Lung (tissue), 17 donors: ENCODE measurements at places on chromosomes 2 and 18.

DNA sequence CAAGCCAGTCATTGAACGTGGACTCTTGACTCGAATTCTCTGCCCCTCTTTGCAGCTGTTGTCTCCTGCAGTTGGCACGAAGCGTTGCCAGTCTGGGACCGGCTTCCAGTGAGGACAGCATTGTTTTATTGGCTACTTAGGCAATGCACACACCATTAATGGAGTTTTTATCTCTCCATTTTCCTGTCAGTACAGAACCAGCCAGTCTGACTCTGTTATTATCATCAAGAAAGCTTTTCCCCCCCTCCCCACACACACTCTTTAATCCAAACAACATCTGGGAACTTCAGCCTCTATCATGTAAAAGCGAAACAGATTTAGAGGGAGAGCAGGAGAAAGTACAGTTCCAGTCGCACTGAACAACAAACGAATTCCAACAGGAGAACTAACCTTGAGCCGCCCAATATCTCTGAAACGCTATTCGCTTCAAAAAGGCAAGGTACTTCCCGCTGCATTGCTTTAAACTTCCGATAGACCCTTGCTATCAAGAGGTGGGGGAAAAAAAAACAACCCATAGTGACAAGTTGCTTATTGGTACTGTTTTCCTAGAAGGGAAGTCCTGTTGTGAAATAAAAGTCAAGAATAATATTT, 38.2 kb downstream of the ACVR1 start:
- peak; percentile 87 for DNase-seq

GRCh38 chr18:59961070-59961469, 61.3 kb downstream of the PMAIP1 start:
- DNase-seq = no peak

GRCh38 chr2:64134813-64135212, 9.4 kb downstream of the PELI1 start:
- no peak for DNase-seq

GRCh38 chr2:207473049-207473930, 56.5 kb upstream of the CREB1 start:
- DNase-seq = peak; percentile 49

GRCh38 chr18:10035281-10035991, 121.6 kb downstream of the VAPA start:
- DNase-seq = no peak
